ENCODE measurements at places on chromosomes 16 and 17.

GRCh38 chr17:68576811-68577496 lies 24.2 kb downstream of the FAM20A start:
- no peak for DNase-seq

GRCh38 chr16:52465711-52466267 lies 81.2 kb downstream of the TOX3 start:
- no peak for DNase-seq

GRCh38 chr16:75660726-75661302 lies 13.2 kb downstream of the TERF2IP start:
- DNase-seq, result no peak

- DNase-seq, result peak; percentile 29
Measured at GRCh38 chr17:78986048-78986648, 6.4 kb upstream of the LGALS3BP start.

- DNase-seq, result peak; percentile 54
Measured at GRCh38 chr16:68074850-68075555, 10.2 kb upstream of the NFATC3 start.

- DNase-seq, result no peak
Measured at GRCh38 chr17:43750153-43750552, 8.4 kb downstream of the SOST start.

GRCh38 chr17:82217530-82218204 lies 5.0 kb upstream of the CCDC57 start:
- no peak for DNase-seq

DNA sequence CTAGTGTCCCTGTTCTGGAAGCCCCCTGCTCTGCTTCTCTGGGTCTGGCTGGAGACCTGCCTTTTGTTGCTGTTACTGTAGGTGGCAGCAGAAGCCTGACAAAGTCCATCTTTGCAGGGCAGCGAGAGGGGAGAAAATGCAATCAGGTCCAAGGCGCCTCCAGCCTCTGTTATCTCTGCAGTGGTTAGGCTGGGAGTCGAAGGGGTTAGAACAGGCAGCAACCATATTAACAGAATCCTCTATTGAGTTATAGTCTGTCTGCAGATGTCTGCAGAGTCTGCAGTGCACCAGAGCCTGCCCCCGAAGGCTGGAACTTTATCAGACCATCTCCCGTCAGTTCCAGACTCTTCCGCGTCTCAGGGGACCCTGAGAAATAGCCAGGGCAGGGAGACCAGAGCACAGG lies 404.9 kb upstream of the EEF2KMT start:
- no peak for DNase-seq

DNA sequence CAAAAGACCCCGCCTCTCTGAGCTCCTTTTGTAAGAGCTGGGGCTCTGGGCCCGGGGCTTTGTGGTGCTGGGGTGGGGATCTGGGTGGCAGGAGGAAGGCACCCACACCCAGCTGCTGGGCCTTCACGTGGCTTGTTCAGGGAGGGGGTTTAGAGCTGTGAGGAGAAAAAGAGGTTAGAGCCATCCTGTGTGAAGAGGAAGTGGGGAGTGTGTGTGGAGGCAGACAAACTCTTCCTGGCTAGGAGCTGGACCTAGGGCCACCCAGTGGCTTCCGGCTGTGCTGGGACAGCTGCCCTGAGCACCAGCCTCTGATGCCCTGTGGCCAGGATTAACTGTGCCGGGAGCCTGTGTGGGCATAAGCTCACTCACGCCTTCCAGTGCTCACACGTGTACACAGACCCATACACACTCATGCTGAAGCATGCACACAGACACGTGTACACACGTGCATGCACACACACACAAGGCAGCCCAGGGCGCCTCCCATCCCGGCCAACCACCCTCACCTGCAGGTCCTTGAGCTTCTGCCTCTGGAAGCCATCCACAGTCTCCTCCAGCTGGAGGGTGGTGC lies 7.4 kb downstream of the CIBAR2 start:
- no peak for DNase-seq

DNA sequence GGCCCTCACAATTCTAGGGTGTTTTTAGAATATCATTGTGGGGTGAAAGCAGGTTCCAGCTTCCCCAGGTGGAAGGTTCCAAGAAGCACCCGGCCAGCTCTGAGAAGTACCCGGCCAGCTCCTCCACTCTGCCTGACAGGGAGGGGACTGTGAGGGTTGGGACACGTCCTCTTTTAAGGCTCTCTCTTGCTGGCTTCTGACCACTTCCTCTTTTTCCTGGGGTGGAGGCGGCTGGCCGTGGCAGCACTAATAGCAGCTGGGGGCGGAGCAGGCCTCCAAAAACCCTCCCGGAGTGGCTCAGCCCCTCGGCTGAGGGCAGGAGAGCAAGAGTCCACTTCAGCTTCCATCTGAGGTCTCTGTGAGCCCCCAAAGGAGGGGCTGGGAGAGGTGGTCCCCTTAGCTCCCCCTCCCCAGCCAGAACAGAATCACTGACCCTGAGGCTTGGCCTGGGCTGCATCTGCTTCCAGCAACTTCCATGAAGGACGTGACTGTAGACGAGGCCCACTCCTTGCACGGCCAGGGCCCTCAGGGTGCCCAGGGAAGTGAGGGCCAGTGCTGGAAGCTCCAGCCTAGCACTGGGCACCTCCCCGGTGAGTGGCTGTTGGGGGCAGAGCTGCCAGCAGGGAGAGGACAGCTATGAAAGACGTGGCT lies 26.7 kb upstream of the PLCG2 start:
- no peak for DNase-seq

- DNase-seq, result peak; percentile 80
Measured at GRCh38 chr17:80991645-80992076, at the start of gene CHMP6. TSS of gene CHMP6 (plus strand) at chr17:80991841. CDS start at chr17:80991919, 78 bp downstream.

DNA sequence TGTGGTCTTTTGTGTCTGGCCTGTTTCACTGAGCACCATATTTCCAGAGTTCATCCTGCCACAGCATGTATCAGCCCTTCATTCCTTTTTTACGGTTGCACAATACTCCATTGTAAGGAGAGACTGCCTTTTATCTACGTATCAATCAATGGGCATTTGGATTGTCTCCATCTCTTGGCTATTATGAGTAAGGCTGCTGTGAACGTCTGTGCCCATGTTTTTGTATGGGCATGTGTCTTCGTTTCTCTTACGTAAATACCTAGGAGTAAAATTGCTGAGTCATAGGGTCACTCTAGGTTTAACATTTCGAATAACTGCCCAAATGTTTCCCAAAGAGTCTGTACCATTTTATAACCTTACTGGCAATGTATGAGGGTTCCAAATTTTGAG lies 202.8 kb upstream of the FOXF1 start:
- DNase-seq, result no peak

DNA sequence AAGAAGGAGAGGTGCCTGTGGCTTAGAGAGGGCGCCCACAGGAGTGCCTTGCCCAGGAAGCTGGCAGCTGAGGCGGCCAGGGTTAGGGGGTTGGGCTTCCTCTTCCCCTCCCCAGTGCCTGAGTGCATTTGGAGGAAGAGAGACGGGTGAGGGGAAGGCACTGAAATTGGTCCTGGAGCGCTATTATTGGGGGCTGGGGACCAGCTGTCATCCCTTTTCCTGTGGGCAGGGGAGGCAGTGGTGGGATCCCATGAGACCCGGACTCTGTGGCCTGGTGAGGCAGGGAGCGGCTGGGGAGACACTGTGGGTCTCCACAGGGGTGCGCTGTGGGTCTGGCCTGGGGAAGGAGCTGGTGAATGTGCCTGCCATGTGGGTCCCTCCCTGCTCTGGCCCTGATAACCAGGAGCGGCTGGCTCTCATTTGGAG lies 259.7 kb downstream of the SEC14L1 start:
- peak; percentile 88 for DNase-seq

DNA sequence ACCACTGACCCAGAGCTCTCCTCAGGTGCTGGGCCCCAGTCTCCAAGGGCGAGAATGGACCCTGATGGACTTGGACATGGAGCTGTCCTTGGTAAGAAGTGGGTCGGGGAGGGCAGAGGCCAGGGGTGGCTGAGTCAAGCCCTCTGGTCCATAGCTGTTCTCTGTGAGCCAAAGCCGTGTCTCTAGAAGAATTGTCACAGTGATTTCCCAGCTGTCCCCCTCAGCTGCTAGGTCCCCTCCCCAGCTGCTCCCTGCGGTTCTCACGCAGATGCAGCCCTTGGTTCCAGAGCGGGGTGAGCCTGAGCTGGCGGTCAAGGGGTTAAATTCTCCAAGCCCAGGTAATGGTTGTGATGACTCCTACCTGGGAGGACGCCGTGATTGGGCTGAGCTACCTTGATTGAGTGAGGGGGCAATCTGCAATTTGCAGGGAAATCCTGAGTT lies 1.3 kb upstream of the NOL3 start:
- DNase-seq, result no peak

- no peak for DNase-seq
Measured at GRCh38 chr17:44164476-44164875, 6.0 kb upstream of the ASB16 start.

DNA sequence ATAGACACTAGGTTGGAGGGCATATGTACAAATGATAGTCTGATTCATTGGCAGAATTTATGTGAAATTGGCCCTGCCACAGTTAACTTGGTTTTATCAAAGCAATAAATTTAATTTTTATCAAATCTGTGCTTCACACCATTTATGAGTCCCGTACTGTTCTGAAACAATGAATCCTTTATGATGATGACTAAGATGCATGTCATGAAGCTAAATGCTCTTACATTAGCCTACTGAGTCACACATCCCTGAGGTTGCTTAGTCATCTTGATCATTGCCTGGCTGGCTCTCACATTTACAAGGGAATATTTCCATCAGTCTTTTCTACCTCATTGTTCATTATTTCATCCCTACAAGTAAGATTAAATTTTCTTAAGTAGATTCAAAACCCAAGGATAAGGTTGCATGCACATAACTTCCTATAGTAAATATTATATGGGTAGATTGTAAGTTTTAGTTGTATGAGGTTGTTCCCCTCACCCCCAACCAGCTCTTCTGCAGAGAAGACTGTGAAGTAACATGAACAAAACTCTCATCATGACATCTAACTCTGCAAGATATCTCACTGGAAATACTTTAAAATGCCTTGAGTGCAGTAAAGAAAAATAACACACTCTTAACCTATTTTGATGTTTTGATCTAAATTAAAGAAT lies 170.7 kb downstream of the CYB561 start:
- peak; percentile 31 for DNase-seq

- DNase-seq, result no peak
Measured at GRCh38 chr17:62611728-62612127, 15.7 kb upstream of the MRC2 start.

DNA sequence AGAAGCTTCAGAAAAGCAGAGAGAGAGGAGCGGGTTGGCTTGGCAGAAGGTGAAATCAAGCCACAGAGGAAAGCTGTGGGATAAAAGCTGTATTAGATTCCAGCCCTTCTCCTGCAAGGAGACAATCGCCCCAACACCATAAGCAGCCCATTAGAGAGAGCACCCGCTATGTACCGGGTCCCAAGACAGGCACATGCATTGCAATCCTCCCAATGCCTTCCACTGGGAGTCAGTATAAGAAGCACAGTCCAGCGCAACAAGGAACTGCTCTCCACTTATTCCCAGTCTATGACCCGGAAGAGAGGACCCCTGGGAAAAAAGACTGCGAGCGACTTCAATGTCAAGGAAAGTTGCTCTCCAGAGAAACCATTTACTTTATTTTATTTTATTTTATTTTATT lies 43.8 kb downstream of the NOG start:
- no peak for DNase-seq

GRCh38 chr16:67311607-67312488 lies 14.7 kb downstream of the KCTD19 start:
- DNase-seq, result peak; percentile 92

DNA sequence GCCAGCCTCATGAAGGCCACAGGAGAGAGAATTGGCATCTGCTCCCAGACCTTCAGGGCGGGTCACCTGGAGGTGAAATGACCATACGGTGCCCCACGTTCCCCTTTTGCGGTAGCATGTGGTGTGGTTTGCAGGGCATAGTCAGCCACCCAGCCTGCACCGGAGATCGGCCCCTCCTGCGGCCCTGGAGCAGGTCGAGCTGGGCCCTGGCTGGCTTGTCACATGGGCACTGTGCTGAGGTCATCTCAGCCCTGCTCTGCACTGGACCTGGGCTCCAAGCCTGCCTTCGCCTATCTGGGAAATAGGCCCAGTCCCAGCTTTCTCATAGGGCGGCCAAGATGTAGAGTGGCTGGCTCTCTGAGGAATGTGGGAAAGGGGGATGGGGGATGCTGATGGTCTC lies 16.2 kb downstream of the GSE1 start:
- no peak for DNase-seq

- DNase-seq, result no peak
Measured at GRCh38 chr17:38539386-38539785, 66.4 kb downstream of the SRCIN1 start.

DNA sequence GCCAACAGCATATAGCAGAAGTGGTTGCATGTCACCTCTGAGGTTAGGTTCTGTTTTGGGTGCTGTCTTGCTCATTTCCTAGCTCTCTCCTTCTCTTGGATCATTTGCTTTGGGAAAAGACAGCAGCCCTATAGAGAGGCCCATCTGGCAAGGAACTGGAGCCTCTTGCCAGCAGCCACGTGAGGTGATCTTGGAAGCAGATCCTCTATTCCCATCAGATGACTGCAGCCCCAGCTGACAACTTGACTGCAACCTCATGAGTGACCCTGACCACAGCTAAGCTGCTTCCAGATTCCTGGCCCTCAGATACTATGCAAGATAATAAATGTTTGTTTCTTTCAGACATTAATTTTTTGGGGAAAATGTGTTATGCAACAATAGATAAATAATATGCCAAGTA lies 213.3 kb upstream of the HS3ST4 start:
- DNase-seq, result no peak

DNA sequence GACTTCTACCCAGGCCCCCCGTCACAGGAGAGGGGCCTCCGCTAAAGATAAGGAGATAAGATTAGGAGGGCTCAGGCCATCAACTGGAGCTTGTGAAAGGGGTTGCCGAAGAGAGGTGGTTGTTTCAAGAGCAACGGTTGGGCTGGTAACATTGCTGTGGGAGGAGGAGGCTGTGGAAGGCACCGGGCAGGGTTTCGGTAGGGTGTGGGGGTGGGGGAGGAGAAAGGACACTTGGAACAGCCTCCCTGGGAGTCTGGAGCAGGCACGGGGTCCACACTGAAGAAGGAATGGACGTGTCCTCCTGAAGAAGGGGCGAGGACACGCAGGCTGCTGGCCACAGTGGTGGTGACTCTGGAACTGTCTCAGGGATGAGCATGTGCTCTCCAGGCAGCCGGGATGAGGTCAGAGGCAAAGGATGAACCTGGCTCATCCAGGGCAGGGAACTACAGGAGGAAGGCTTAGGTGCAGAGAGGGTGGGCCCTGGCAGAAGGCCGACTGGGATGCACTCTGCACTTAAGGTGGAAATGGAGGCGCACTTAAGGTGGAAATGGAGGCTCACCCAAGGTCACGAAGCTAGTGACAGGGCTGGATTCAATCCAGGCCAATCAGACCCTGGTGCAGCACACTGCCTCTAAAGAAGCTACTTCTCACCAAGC lies 1.2 kb upstream of the EPX start:
- no peak for DNase-seq

GRCh38 chr17:2898255-2898926 lies 102.2 kb downstream of the RAP1GAP2 start:
- DNase-seq, result no peak

GRCh38 chr17:72411124-72411563 lies 290.3 kb downstream of the SOX9 start:
- no peak for DNase-seq

Measured in activated CD4-positive, alpha-beta T cell treated with anti-CD3 and anti-CD28 coated beads for 48 hours (primary cell).